Activated CD8-positive, alpha-beta memory T cell treated with anti-CD3 and anti-CD28 coated beads, Interleukin-2, amount 10 ng/mL, durations not matched to agents 7 days and 5 days (primary cell): ENCODE measurements at places on chromosomes 3 and 15.

GRCh38 chr3:56986347-56986746 is 74.1 kb upstream of the SPATA12 start:
- H3K4me3 ChIP-seq = no peak overlapping the region
- H3K36me3 ChIP-seq = no peaks in the 10 kb centered on the region
- no peak for DNase-seq
- H3K27me3 ChIP-seq = peaks cover 20% of the 10 kb centered on the region
- H3K27ac ChIP-seq = peak overlapping the region; percentile 10
- peaks cover 32% of the 10 kb centered on the region for H3K4me1 ChIP-seq

GRCh38 chr3:14818804-14819500 is at the start of gene FGD5:
Gene FGD5, plus strand, starts transcription at chr3:14818962. Its CDS starts 110 bp downstream, at chr3:14819072.
- H3K4me3 ChIP-seq = no peak within 1 kb of the TSS
- peaks cover 32% of the 10 kb centered on the region for H3K27me3 ChIP-seq
- H3K36me3 ChIP-seq = no peaks in the 10 kb centered on the region

DNA sequence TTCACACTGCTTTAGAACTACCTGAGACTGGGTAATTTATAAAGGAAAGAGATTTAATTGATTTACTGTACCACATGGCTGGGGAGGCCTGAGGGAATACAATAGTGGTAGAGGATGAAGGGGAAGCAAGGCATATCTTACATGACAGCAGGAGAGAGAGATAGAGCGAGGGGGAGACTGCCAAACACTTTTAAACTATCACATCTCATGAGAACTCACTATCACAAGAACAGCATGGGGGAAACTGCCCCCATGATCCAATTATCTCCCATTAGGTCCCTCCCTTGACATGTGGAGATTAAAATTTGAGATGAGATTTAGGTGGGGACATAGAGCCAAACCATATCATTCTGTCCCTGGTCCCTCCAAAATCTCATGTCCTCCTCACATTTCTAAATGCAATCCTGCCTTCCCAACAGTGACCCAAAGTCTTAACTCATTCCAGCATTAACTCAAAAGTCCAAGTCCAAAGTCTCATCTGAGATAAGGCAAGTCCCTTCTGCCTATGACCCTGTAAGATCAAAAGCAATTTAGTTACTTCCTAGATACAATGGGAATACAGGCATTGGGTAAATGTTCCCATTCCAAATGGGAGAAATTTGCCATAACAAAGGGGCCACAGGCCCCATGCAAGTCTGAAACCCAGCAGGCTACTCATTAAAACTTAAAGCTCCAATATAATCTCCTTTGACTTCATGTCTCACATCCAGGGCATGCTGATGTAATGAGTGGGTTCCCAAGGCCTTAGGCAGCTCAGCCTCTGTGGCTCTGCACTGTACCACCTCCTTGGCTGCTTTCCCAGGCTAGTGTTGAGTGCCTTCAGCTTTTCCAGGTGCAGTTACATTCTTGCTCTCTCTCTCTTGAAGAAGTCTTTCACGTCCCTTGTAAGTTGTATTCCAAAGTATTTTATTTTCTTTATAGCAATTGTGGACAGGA is 481.7 kb upstream of the TGFBR2 start:
- no peaks in the 10 kb centered on the region for H3K4me1 ChIP-seq
- no peak overlapping the region for H3K4me3 ChIP-seq
- H3K27me3 ChIP-seq = no peaks in the 10 kb centered on the region
- DNase-seq = no peak

GRCh38 chr3:125143538-125143937 is 69.0 kb downstream of the SLC12A8 start:
- peaks cover 44% of the 10 kb centered on the region for H3K4me1 ChIP-seq
- DNase-seq = no peak
- peaks cover 50% of the 10 kb centered on the region for H3K27me3 ChIP-seq
- no peak overlapping the region for H3K4me3 ChIP-seq
- H3K36me3 ChIP-seq = peaks cover 8% of the 10 kb centered on the region
- no peak overlapping the region for H3K27ac ChIP-seq
